ENCODE measurements at places on chromosomes 5 and 9.

GRCh38 chr9:134561427-134562145, 80.0 kb upstream of the COL5A1 start:
- DNase-seq = no peak

DNA sequence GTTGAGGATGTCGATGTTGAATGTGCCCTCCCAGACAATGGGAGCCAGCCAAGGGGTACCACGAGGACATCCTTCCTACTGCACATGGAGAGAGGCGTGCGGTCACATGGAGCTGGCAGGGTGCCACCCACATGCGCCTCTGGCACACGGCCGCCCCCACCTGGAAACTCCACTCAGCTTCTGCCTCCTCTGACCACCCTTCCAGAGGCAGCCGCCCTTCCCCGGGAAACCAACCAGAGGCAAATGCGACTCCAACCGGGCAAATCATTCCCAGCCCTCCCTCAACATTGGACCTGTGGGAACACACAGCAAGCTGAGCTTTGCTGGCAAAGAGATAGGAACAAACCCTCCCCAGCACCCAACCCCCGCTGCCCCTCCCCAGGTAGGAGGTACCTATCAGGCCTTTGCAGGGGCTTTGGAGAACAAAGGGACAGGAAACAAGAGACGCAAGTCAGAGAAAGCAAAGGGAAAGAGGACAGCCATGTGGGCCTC, 17.5 kb downstream of the ABO start:
- no peak for DNase-seq

DNA sequence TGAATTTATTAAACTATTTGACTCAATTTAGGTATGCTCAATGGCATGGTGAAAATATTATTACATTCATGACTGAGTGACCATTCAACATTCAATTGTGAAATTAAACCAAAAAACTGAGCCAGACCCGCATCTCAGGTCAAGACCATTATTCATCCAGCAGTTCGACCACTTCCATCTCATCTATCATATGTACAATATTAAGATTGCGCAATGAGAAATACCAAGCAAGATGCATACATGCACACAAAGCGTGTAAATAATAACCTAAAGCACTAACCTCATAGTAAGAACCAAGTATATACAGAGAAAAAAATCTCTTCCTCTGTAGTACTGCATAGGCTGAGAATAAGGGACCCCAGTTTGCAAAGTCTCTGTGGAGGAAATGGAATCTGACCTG, 310.2 kb downstream of the ADGRV1 start:
- no peak for DNase-seq

- no peak for DNase-seq
Measured at GRCh38 chr9:34826999-34827538, 117.1 kb upstream of the CCL21 start.

GRCh38 chr9:72614067-72614466, 92.7 kb downstream of the TMC1 start:
- no peak for DNase-seq

GRCh38 chr5:100855295-100855694, 47.8 kb downstream of the ST8SIA4 start:
- DNase-seq = no peak

- DNase-seq = no peak
Measured at GRCh38 chr9:135212961-135213360, 125.5 kb downstream of the OLFM1 start.

All from epithelial cell of prostate (primary cell).